ENCODE measurements at places on chromosomes 6 and 20.
A peak's percentile ranks its signal among the peaks of the same experiment; 100 is the strongest.

GRCh38 chr6:21375151-21376116 lies 218.1 kb upstream of the SOX4 start:
- no peak for DNase-seq

DNA sequence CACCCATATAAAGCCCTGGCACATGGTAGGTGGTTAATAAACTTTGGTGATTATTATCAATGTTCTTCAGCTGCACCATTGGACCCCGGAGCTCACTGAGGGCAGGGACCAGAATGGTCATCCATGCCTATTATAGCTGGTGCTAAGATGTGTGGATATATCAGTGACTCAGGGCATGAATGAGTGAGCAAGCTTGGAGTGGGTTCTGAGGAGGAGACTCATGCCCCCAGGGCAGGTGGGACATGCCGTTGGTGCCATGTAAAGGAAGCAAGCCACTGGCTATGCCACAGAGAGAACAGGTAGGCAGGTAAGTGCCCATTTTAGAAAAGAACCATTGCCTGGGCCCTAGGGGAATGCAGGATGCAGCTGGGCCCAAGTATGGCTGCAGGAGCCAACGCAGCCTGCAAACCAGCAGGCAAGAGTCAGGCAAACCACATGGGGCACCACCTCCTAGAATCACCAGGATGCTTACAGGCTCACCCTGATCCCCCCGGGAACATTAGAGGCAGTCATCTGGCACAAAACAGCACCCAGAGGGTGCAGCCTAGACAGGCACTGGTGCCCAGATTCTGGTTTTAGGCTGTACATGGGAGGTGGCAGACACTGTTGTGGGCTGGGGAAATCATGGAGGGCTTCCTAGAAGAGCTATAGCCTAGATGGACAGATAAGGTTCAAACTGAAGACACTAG lies 23.5 kb downstream of the PLAGL2 start:
- DNase-seq: no peak

DNA sequence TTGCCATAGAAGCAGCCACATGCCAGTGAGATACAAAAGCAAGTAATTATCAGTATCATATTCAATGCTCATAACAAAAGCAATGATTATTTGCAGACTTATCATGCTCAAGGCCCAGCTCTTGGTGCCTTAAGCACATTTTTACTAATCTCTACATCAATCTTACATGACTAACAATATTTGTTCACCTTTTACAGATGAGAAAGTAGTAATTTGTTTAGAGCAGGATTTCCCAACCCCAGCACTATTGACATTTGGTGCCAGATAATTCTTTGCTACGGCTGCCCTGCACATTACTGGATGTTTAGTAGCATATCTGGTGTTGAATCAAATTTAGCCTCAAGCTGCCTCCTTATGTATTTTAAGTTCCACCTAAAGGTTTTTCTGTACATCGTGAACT lies 19.0 kb upstream of the DOK5 start:
- DNase-seq: no peak

GRCh38 chr6:43806043-43806757 lies 36.2 kb downstream of the VEGFA start:
- no peak for DNase-seq

GRCh38 chr20:41001497-41001896 lies 27.1 kb upstream of the TOP1 start:
- no peak for DNase-seq

GRCh38 chr6:41021832-41022231 lies 17.2 kb downstream of the UNC5CL start:
- DNase-seq: no peak

DNA sequence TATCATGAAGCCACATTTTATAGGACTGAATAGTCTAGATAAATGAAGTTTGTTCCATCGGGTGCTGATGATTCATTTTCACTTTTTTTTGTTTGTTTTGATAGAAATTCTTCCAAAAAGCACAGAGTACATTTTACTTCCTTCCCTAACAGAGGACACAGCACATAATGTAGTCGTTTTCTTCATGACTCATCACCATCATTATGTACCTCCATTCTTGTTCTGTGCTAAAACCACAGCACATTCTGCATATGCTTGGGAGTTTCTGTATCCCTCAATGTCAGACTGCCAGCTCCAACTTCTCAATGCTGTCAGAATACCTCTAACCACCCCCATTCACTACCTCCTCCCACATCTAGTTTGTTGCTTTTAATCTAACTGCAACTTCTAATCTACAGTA lies 1004.9 kb upstream of the ADGRB3 start:
- peak; percentile 22 for DNase-seq

DNA sequence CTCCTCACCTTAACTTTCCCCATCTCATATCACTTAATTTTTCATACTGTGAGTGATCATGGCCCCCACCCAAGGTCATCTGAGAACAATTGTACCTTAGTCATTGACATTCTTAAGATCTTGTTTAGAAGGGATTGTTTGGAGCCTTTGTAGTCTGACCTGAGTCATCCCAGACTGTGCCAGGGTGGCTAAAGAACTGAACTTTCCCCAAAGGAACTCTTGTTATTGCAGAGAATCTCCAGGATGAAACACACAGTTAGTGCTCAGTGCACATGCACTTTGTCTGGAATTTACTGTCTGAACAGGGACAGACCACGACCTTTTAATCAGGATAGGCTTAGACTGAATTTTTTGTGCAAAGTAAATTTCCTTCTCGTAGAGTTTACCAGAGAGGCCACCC lies 112.6 kb upstream of the CCN2 start:
- peak; percentile 72 for DNase-seq

- peak; percentile 97 for DNase-seq
Measured at GRCh38 chr6:13272131-13273046, 55.9 kb downstream of the TBC1D7 start.

- no peak for DNase-seq
Measured at GRCh38 chr6:29146179-29146578, 24.5 kb upstream of the OR2J2 start.

GRCh38 chr20:11018668-11019170 lies 344.9 kb upstream of the JAG1 start:
- DNase-seq: no peak

DNA sequence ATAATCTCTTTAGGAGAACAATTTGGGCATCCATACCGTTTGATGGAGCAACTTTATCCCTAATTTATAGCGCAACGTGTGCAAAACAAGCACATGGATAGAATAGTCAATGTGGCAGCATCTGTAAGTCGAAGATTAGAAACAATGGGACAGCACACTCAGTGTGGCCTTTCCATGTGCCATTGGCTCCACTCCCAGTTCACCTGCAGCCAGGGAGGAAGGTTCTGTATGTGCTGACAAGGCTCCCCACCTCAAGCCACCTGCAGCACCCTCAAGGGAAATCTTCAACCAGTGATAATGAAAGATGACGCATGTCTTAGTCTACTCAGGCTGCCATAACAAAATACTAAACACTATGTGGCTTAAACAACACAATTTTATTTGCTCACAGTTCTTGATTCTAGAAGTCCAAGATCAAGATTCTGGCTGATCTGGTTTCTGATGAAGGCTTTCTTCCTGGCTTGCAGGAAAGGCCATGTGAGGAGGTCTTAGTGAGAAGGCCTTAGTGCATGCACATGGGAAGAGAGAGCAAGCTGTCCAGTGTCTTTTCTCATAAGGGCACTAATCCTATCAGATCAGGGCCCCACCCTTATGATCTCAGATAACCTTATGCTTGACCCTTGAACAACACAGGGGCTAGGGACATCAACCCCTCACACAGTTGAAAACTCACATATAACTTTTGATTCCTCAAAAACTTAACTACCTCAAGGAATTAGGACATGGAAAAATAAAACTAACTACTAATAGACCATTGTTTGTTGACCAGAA lies 34.9 kb upstream of the SHLD1 start:
- no peak for DNase-seq

- DNase-seq: no peak
Measured at GRCh38 chr6:36700831-36701230, 3.2 kb downstream of the RAB44 start.

- peak; percentile 13 for DNase-seq
Measured at GRCh38 chr6:38432479-38432878, 207.2 kb downstream of the BTBD9 start.

- DNase-seq: peak; percentile 60
Measured at GRCh38 chr20:11544029-11544678, 373.5 kb upstream of the BTBD3 start.

- DNase-seq: no peak
Measured at GRCh38 chr20:57587278-57587988, 26.5 kb downstream of the PCK1 start.

GRCh38 chr6:43229803-43230620 lies 731 bp upstream of the DNPH1 start:
- DNase-seq: no peak

DNA sequence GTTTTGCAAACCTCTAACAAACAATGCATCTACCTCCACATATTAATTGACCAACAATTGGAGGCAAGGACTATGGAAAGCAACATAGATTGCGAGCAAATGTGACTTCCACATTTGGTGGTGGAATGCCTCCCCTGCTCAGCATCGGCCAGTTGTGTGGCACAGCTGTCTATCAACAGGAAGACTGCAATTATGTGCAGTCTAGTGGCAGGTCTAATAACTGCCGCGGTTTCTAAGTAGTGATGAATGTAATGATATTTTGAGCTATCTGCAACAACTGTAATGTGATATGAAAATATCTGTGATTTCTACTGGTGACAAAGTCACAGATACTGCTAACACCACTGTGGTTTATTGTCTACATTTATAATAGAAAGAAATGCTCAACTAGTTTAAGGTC lies 56.8 kb downstream of the NCR2 start:
- DNase-seq: no peak

GRCh38 chr20:38969708-38970107 lies 7.6 kb downstream of the DHX35 start:
- DNase-seq: no peak

GRCh38 chr6:138424004-138424904 lies 20.2 kb downstream of the HEBP2 start:
- no peak for DNase-seq

DNA sequence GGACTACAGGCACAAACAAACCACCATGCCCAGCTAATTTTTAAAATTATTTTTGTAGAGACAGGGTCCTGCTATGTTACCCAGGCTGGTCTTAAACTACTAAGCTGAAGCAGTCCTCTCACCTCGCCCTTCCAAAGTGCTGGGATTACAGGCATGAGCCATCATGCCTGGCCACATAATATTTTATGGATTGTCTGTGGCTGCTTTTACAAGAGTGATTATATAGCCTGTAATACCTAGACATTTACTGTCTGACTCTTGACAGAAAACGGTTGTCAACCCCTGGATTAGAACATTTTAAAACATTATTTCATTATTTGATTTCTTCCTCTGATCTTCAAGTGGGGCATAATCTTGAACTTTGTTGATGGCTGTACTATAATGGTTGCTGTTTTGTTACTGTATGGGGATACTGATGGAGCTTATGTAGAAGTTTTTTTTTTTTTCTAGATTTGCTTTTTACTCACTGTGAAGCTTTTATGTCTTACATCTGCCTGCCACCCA lies 14.3 kb downstream of the PARD6B start:
- no peak for DNase-seq

- no peak for DNase-seq
Measured at GRCh38 chr20:32911355-32911754, 52.6 kb downstream of the EFCAB8 start.

DNA sequence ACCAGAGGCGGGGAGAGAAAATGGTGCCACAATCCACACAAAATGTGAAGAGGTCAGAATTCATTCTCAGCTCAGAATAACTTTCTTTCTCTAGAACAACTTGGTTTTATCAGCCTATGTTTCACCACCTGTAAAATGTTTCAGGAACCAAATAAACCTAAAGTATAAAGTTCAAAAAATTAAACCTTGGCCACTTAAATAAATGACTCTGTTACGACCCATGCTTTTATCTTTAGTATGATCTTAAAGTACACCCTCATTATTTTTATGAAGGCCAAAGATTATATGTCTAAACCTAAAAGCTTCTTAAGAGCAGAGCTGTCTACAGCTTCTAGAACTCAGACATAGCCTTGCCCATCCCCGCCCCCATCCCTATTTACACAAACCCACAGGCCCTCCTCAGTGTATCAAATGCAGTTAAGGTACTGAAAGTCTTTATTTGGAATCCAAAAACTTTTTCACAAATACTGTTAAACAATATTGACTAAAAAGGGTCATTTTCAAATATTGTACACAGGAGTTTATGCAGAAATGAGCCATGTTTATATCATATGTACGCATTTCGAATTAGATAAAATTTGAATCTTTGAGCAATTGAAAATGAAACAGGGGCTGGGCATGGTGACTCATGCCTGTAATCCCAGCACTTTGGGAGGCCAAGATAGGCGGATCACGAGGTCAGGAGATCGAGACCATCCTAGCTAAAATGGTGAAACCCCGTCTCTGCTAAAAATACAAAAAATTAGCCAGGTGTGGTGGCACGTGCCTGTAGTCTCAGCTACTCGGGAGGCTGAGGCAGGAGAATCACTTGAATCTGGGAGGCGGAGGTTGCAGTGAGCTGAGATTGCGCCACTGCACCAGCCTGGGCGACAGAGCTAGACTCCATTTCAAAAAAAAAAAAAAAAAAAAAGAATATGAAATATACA lies 5.7 kb upstream of the NHSL1 start:
- DNase-seq: no peak

DNA sequence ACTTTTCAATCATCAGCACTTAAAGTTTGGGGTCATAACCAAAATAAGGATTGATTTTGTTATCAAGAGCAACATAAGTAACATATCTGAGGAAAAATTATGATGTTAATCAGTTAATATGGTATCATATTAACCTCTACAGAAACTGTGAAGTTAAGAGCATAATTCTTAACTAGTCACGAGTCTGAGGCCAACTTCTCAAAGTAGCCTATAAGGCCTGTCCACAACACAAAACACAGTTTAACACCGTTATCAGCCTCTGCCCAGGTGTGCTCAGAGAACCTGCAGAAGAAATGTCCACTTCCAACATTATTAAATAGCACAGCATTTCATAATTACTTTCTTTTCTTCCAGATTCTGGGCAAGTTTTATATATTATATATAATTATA lies 1.1 kb downstream of the STX7 start:
- DNase-seq: no peak

DNA sequence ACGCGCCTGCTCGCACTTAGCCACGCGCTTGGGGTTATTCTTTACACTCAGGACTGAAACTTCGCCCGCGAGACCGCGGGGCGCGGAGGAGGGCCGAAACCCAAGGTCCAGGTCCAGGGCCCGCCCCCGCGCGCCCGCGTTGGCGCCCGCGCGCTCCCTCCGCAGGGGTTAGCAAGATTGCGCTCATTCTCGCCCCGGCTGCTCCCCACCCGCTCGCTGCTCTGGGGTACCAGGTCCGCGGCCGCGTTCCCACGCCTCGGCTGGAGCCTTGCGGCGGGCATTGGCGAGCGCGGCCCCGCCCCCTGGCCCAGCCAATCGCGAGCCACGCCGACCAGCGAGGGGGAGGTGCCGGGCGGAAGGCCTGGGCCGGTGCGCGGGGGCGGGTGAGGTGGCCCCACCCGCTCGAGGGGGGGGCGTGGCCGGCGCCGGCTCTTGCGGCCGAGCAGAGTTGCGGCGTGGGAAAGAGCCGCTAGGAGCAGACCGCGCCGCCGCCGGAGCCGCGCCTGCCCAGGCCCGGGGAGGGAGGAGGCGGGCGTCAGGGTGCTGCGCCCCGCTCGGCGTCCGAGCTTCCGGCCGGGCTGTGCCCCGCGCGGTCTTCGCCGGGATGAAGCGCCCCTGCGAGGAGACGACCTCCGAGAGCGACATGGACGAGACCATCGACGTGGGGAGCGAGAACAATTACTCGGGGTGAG lies at the start of gene HEY2:
Gene HEY2, plus strand, starts transcription at position 460 of the 692 bp plus-strand sequence. Its CDS starts 145 bp downstream, at position 605.
- DNase-seq: peak; percentile 76
